ENCODE measurements at places on chromosomes 1 and 21.

DNA sequence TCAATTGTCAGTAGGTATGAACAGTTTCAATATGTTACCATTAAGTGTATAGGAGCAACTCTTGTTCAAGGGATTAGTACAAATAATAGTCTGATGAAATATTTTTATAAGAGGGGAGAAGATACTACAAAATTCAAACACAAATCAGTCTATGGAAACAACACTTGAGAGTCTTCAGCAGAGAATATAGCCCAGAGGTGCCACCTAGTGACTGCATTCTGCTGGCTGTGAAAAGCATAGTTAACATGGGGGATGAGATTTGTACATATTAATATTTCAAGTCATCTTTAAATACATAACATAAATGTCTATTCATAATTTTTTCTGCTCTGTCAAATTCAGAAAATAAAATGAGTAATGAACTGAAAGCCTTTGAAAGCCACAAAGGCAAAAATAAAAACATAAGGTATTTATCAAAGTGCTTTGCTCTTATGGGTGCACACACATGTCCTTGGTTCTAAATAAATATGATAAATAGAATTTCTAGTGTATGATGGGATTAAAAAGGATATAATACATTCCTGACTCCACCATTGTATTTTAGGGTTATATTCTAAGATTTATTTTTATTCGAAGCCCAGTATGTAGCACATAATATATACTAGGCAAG, 440.9 kb upstream of the ZRANB2 start:
- DNase-seq: no peak

DNA sequence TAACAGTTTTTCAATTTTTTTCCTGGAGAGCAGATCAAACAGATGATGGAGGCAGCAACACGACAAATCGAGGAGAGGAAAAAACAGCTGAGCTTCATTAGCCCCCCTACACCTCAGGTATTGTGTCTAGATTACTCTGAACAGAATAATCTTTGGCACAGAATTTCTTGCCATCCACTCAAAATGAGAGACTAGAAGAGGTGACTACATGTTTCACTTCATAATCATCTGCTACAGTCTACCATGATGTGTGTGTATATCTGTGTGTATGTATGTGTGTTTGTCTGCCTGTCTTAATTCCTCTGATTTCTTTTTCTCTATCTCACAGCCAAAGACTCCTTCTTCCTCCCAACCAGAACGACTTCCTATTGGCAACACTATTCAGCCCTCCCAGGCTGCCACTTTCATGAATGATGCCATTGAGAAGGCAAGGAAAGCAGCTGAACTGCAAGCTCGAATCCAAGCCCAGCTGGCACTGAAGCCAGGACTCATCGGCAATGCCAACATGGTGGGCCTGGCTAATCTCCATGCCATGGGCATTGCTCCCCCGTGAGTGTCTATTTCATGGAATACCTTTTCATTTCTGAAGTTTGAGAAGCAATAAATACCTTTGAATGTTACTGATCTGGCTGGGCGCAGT, 11.4 kb downstream of the PRPF3 start:
- no peak for DNase-seq

DNA sequence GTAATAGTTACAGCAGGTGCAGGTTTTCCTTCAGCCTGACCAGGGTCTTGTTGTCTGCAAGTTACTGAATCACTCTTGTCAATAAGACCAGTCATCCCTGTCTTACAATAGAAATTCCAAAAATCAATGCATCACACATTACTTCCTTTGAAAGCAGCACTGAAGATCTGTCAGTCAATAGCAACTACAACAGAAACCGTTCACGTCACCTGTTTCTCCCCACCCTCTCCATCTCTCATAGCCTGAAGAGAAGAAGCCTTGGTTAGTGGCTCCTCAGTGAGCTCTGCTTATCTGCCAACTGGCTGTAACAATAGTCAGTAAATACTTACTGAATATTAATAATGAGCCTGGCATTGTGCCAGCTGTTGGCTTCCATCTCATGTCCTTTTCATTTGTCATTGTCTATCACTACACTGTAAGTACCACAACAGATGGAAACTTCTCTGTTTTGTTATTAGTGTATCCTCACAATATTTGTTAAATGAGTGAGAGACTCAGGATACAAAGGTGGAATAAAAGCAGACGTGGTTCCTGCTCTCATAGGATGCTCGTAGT, 195.2 kb downstream of the S1PR1 start:
- DNase-seq: no peak

- no peak for DNase-seq
Measured at GRCh38 chr1:66925558-66925910, 744 bp downstream of the MIER1 start.

- no peak for DNase-seq
Measured at GRCh38 chr1:118871582-118872171, 116.5 kb downstream of the TBX15 start.

- no peak for DNase-seq
Measured at GRCh38 chr1:230684146-230684545, 29.8 kb downstream of the AGT start.

DNA sequence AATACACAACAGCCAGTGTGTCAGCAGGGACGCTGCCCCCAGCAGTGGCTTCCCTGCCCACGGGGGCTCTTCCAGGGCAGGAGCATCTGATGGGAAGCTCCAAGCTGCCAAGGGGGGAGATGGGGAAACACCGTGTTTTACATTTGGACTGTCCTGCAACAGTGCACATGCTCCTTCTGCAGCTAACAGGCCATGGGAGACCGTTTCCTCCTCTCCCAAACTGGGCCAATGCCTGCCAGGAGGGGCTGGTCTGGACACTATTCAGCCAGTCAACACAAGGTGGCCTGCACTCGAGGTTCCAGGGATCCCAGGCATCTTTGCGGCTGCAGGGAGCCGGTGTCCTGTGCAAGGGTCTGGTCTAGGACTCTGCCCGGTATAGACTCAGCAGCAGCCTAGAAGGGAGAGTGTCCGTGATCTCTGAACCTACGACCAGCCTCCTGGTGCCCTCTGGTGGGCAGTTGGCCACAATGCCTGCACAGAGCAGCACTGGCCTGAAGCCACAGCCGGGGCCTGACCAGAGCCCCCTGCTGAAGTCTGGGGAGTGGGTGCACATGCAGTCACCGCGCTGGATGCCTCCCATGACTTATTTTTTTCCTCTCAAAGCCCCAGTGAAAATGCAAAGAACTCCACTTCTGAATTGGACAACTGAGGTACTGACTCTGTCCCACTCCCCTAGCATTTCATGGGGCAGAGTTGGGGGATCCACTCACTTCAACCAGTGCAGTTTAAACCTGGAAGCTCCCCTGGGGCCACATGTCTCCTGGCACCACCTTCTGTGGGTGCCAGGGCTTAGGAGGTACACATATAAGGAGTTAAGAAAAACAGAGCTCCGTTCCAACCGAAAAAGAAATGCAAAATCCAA, 33.3 kb downstream of the RCC2 start:
- DNase-seq: no peak

GRCh38 chr1:63795455-63795854, 21.6 kb downstream of the ROR1 start:
- DNase-seq: no peak

DNA sequence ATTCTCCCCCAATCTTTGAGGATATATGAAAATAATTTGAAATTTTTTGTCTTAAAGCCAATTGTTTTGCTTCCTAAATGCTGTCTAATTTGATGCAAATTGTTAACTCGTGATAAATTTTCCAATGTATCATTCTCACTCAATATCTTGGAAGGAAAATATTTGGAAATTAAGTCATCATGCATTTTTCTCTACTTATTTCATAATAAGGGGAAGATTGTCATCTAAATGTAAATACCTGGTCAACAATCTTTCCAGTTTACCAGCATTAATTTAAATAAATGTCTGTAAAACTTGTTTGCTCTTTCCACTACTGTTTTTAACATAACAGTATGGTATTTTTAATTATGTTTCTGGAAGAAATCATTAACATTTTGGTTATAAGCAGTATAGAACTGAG, 78.3 kb upstream of the KCTD3 start:
- DNase-seq: no peak

DNA sequence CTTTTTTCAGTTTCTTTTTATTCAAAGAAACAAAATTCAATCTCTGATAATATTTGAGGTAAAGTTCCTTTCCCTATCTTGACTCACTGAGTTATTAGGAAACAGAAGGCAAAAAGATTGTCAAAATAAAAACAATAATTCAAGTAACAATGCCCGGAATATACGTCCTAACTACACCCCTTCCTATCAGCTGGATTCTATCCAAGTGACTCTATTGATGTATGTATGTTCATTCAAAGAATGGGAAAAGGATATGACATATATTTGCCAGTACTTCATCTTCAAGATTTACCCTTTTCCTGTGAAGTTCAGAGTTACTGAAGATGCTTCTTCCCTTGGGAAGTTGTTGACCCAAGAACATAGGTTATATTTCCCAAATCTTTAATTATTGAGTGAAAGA, 13.7 kb downstream of the SPRTN start:
- no peak for DNase-seq

DNA sequence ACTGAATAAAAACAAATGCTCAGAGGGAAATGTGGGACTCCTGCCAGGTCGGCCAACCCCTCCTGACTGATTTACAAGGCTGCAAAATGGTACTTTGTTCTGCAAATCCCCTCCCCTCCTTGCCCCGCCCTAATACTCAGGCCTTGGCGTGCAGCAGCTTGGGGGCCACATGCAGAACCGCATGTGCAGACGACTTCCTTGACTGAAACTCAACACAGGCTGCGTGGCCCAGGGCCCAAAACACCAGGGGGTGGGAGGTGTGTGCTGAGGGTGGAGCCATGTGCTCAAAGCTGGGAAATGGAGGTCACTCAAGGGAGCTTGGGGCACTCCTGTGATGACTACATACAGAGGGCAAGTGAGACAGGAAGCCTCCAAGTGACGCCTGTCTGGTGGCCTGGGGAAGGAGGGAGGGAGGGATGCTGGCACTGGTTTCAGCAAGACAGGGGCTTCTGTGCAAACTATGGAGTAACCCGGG, 87.2 kb downstream of the MRPL37 start:
- DNase-seq: peak; percentile 6

Measured in stimulated activated CD8-positive, alpha-beta memory T cell treated with anti-CD3 and anti-CD28 coated beads, Interleukin-4, amount 100 ng/mL, for 4 hours (primary cell).